ENCODE measurements at places on chromosomes 11 and 22.

DNA sequence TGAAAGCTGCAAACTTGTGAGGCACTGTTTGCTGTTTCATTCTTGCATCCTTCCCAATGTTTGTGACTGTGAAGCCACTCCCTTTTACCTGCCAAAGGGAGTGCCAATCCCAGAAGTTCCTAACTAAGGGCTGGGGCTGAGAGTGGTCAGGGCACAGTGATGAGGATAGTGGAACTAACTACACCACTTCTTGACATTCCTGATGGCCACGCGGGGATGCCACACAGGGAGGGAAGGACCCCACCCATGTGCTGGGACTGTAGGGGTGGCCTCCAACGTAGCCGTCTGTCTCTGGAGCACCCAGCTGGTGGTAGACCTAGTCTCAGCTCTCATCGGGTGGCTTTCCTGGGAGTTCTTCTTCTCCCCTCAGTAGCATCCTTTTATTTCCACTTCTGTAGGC lies 335.5 kb downstream of the CADM1 start:
- DNase-seq: no peak

DNA sequence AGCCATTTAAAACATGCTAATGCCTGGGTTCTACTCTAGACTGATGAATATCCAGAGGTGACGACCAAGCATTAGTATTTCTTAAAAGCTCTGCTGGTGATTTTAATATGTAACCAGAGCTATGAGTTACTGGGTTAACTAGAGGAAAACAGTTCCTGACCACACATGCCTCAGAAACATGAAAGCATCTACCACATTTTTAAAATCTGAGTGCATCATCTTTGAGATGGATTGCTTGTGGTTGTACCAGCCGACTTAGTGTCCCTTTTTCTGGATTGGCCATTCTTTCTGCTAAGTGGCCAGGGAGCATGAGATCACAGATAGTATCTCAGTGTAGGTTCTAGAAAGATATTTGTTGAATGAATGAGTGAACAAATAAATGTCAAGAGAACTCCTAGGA lies 152.4 kb downstream of the NTM start:
- DNase-seq: peak; percentile 29

GRCh38 chr11:75899806-75900205 lies 84.8 kb downstream of the UVRAG start:
- no peak for DNase-seq

DNA sequence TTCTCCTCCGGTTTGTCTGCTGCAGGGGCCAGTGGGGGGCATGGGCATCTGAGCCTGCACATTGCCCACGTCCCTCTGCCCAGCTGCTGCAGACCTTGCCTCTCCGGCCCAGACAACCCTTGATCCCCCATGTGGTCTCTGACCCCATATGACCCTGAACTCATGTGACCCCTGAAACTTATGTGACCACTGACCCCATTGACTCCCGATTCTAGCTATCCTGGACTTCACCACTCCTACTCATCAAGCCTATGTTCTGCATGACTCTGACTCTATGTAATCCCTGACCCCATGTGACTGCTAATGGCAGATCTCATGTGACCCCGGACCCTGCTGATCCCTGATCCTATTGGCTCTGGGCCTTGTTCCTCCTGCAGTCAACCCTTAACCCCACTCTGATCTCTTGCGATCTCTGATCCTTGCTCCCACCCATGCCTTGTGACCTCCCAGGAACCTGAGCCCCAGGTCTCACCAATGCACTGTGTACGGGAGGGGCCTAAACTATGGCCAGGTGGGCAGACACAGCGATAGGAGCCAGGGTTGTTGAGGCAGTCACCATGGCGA lies 5.7 kb downstream of the LTBP3 start:
- no peak for DNase-seq

DNA sequence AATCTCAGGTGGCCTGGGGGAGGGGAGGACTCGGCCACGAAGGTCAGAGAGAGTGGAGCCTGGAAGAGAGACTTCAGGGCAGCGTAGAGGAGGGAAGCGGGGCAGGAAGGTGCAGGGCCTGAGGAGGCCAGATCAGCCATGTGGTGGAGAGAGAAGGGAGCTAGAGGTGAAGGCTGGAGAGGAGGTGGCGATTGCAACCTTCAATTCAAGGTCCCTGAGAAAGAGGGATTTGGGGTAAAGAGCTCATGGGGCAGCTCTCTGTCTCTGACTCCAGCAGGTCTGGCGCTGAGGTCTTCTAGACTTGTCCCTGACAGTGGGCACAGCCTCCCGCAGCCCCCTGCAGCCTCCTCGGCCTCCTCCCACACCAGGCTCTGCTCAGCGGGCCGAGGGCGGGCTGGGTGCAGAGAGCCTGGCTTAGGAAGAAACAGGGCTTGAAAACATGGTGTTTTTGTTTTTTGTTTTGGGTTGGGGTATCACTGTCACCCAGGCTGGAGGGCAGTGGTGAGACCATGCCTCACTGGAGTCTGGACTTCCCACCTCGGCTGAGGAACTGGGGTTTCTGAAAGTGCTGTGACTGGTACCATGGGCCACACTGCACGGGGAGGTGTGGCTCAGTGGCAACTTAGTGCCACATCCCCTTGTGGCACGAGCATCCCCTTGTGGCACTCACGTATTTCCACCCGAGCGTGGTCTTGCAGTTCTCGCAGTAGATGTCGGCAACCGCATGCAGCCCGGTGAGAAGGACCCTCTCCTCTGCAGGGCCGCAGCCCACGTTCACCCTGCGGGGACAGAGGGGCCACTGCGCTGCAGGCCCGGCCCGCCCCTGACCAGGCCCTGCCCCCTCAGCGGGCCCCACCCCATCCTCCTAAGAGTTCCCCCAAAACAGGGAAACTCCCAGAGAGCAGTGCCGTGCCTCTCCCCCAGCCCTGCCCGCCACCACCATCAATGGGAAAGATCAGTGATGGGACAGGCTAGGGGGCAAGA lies 32.6 kb downstream of the YPEL1 start:
- DNase-seq: no peak

DNA sequence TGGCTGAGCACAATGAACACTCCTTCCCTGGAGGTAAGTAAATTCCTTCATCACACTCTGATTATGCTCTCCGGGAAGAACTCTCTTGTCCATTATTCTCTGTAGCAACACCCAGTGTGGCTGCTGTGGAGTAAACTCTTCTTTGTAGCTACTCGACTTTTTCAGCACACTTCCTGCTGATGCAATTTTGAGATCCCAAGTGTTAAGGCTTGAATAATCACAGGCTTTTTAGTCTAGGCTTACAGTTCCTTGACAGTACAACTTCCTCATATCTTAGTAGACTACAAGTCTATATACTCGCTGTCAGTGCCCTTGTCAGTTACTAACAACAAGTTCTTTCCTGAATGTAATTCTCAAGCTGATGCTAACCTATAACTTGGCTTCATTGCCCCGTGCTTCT lies 301.8 kb upstream of the API5 start:
- DNase-seq: no peak

- no peak for DNase-seq
Measured at GRCh38 chr11:67177399-67178281, 58.6 kb downstream of the KDM2A start.

All from AG20443 (cell line).